Uterus (tissue), 4 donors: ENCODE measurements at places on chromosomes 16 and 17.

GRCh38 chr16:81266680-81267095 is 28.2 kb downstream of the BCO1 start:
- DNase-seq: no peak

- DNase-seq: no peak
These were observed 4.0 kb downstream of the HAP1 start for GRCh38 chr17:41730479-41730878.

DNA sequence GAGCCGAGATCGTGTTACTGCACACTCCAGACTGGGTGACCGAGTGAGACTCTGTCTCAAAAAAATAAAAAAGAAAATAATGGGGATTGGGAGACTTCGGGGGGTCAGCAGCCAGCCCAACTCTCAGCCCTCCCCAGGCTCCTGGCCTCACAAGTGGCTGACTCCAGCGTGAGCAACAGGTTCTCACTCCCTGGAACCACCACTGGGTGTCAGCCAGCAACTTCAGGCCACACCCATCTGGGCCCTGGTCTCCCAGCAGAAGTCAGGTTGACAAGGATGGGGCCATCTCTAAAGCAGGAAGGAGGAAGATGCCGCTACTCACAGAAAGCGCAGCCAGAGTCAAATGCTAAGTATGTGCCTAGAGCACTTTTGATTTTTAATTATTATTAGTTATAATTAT is 139.4 kb downstream of the C16orf78 start:
- no peak for DNase-seq

- no peak for DNase-seq
These were observed 29.3 kb downstream of the GOSR1 start for GRCh38 chr17:30506481-30506880.

GRCh38 chr16:71648921-71649320 is 22.9 kb downstream of the MARVELD3 start:
- no peak for DNase-seq

GRCh38 chr17:28818819-28819221 is 23.8 kb downstream of the FAM222B start:
- DNase-seq: no peak

DNA sequence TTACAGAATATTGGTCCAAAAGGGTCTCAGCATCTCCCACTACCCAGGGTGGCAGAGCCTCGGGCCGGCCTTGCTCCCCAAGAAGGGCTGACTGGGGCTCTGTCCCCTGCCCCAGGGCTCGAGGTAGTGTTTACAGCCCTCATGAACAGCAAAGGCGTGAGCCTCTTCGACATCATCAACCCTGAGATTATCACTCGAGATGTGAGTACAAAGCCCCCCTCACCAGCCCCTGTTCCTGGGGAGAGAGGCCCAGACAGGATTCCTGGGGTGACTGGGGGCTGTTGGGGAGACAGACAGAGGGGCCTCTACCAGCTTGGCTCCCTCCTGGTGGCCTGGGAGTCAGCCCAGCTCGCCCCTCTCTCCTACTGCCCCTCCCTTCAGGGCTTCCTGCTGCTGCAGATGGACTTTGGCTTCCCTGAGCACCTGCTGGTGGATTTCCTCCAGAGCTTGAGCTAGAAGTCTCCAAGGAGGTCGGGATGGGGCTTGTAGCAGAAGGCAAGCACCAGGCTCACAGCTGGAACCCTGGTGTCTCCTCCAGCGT is 6.1 kb upstream of the NLRC5 start:
- no peak for DNase-seq

GRCh38 chr17:80738987-80739730 is 194.5 kb downstream of the RPTOR start:
- DNase-seq: no peak

GRCh38 chr16:4426722-4427372 is 1.2 kb downstream of the DNAJA3 start:
- DNase-seq: no peak

DNA sequence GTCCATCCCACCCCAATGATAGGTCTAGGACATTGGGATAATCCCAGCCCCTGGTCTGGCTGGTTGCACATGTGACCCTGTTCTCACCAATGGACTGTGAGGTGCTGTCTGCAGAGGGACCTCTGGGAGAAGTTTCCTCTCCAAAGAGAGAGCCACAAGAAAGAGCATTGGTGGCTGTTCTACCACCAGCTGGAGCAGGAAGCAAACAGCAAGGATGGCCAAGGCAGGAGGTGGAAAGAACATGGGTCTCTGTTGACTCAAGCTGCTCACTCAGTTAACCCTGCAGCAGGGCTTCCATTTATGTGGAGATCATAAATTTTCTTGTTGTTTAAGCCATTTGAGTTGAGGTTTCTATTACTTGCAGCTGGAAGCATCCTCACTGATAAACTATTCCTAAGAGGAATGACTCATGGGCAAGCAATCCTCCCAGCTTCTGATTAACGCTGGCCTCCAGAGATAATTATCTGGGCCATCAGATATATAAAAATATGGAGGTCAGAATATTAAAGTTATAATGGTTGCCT is 52.6 kb downstream of the CYB5B start:
- no peak for DNase-seq

DNA sequence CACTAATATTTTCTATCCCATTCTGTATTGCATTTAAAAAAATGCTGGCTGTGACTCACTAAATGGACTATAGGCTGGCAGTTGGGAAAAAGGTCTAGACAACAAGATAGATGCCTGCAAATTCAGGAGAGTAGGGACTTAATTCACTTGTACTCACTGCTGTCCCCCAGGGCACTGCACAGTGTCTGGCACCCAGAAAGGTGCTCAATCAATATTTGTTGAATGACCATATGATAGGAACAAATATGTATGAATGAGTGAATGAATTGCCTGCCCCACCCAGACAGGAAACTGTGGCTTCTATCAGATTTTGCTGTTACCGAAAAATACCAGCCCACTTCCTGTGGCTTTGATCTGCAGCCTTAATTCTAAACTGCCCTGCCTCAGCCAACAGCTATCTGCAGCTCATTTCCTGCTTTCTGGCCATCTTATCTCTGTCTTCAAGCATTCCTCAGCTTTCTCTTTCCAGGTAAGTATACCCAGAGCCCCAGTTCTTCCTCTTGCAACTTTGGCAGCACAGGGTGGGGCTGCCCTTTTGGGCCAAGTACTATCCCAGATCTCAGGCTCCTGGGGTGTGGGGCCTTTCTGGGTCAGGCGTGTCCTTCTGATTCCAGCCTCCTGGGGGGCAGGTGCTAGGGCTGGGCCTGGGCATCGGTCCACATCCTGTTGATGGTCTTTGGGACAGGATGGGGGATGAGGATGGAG is 15.3 kb upstream of the TNS4 start:
- no peak for DNase-seq

DNA sequence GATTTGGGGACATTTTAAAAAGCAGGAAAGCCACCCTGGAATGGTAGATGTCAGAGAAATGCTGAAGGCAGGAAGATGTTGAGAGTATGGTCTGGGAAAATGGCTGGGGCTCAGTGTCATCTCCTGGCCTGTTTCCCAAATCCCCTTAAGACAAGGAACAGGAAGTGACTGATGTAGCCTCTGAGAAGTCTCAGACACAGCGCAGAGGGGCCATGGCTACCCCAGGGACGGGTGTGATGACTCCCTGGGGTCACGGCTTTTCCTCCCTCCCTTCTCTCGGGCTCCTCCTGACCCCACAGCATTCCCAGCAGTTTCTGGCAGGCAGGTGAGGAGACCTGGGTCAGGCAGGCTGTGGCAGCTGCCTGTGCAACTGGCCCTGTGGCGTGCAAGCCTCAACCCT is 45.4 kb downstream of the RAP1GAP2 start:
- DNase-seq: no peak
